ENCODE measurements at places on chromosomes 16 and 17. TPM values are rescaled to one million over a fixed set of nuclear protein-coding genes. Genes with fewer than 3 reads are reported as not detected.

ACBD4 gene
- 9.4 TPM for total RNA-seq

CACNG3 gene
- total RNA-seq: not detected

PRDM7 gene
- not detected for total RNA-seq

PRM3 gene
- total RNA-seq: not detected

TBC1D3H gene
- total RNA-seq: not detected

AGRP gene
- not detected for total RNA-seq

GRCh38 chr16:1049113-1049975 is 23.2 kb upstream of the SSTR5 start:
- no peak for DNase-seq

- DNase-seq: no peak
Measured at GRCh38 chr16:9670033-9670432, 512.2 kb downstream of the GRIN2A start.

- DNase-seq: no peak
Measured at GRCh38 chr16:86063760-86064405, 164.9 kb downstream of the IRF8 start.

DNA sequence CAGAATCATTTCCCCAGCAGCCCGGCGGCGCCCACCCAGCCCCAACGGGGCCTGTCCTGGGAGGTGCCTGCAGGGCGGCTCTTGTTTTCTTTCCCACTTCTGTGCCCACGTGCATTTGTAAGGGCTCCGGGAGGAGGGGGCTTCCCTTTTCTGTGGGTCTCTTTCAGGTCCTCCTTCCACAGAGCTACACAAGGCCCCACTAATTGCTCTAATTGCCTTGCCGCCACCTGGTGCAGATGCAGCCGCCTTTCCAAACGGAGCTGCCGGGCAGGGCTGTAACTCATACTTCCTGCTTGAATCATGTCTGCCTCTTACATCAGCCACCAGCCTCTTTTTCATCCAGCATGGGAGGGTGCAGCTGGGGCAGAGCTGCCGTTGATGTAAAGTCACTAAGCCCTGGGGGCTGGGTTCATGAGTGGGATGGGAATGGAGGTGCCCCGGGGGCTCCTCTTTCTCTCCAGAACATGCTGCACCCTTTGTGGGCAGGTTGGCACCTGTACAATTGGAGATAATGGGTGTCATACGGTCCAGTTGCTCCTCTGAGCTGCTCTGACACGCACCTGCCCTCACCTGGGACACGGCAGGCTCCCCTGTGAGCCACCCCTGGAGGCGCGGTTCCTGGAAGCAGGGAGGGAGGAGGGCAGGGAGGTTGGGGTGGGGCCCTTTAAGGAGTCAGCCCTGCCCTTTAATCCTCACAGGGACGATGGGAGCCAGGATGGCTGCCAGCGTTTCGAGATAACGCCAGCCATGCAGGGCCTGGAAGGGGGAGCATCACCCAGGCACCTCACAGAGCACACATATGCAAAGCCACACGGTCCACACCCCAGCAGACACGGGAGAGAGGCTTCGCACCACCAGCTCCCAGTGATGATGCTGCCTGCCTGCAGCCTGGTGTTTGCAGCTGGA is 41.1 kb upstream of the KLHDC4 start:
- DNase-seq: no peak

DNA sequence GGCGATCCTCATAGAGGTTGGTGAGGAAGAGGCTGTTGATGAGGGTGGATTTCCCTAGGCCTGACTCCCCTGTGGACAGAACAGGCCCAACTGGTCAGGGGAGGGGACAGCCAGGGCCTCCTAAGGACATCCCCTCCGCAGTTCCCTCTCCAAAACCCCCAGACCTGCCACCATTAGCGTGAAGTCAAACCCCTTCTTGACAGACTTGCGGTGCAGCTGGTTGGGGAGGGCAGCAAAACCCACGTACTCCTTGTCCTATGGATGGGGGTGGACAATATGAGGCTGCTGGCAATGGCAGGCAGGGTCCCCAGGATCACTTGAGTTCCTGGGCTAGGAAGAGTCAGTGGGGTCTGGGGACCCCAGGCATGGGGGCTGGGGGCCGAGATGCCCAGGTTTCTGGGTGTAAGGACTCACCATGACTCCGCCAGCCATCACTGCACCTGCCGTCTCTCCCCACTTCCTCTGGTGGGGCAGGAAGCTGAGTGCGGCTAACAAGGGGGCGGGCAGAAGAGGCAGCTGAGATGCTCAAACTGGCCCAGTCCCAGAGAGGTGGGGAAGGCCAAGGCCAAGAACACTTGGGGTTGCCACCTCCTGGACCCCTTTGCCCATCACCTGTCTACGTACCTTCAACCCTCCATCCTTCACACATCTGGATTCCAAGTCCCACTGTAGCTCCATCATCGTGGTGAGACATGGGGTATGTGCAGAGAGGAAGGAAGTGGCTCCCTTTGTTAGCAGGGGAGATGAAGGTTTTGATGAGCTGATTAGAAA is at the start of gene SEPTIN1:
TSS of gene SEPTIN1 (minus strand) at position 451 of the 771 bp plus-strand sequence. CDS start at position 432, 19 bp downstream.
- DNase-seq: no peak

DNA sequence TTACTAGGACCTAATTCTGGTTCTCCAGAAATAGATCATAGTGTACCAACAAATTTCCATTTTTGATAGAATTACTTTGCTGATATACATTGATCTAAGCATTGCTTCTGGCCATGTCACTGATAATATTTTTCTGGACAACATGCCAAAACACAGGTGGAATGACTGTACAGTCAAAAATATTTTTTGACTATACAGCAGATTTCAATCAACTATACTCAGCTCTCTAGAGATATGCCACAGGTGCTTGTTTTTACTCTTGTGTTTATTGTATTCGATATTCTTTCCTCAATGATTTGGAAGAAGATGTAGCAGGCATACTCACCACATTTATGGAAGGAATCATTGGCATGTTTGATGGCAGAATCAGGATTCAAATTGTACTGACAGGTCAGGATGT is 21.6 kb upstream of the TOX3 start:
- no peak for DNase-seq

GRCh38 chr17:36697903-36698530 is 96.6 kb downstream of the MRM1 start:
- peak; percentile 51 for DNase-seq

DNA sequence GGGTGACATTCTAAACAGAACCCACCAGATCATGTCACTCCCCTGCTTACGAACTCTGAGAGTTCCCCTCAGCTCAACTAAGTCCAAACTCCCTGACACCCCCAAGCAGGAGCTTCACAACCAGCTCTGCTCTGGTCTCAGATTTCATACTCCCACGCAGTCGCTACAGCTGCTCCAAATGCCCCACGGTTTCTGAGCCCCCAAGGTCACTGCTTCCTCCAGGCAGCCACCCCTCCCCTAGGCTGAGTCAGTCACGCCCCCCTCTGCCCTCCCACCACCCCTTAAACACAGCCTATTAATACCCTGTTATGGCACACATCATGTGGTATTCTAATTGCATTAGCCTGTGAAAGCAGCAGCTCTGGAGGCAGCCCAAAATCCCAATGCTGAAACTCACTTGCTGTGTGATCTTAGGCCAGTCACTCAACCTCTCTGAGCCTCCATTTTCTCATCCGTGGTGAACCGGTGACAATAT is 51.5 kb downstream of the GSG1L start:
- DNase-seq: no peak

DNA sequence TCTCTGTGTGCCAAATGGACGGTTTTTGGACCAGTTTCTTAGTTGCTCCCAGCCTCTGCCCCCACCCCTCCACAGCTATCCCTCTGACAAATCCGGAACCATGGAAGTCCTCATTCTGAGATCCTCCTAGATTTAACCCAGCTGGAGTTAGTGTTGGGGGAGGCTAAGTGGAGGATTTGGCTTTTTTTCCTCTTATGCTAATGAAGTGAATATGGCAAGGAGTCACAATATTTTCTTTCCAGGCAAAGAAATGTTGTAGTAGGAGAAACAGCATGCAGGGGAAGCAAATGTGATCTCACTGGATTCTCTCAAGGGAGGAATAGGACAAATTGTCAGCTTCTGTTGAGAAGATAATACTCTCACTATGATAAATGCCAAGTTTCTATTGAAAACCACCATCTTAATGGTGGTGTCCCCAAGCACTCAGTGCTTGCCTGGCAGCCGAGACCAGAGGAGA is 159.5 kb downstream of the MSI2 start:
- DNase-seq: no peak

GRCh38 chr16:80954985-80955384 is 51.7 kb downstream of the CMC2 start:
- no peak for DNase-seq

DNA sequence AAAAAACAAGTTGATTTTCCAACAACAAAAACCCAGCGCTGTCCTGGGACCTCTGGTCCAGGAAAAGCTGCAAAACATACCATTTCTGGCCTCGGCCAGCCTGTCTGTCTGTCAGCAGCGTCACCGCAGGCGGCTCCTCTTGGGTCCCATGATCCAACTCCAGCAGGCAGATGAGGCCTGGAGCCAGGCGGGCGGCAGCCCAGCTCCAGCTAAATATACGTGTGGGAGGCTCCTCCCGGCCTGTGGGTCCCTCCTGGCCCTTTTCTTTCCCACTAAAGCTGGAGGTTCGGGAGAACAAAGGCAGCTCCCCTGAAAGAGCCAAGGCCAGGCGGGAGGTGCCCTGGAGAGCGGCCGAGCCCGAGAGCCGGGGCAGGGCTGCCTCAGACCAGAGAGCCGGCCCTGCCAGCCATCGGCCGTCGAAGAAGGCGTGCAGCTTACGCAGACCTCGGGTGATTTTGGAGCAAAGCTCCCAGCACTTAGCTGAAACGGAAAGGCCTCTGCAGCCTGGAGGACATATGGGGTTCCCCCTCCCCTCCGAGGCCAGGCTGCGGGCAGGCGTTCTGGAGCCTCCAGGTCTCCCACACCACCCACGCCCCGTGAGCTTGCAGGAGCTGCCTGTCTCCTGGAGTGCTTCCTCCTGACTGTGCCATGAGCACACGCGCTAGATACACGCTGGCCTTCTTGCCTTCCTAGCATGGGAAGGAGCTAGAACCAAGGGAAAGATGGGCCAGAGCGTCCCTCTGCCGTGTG is 19.9 kb upstream of the JPH3 start:
- no peak for DNase-seq
